ENCODE measurements at places on chromosomes 12 and 14. TPM values are rescaled to one million over a fixed set of nuclear protein-coding genes. Genes with fewer than 3 reads are reported as not detected.

The GRIP1 gene
- total RNA-seq, result 9.8 TPM

The DCP1B gene
- total RNA-seq, result 16.7 TPM

DNA sequence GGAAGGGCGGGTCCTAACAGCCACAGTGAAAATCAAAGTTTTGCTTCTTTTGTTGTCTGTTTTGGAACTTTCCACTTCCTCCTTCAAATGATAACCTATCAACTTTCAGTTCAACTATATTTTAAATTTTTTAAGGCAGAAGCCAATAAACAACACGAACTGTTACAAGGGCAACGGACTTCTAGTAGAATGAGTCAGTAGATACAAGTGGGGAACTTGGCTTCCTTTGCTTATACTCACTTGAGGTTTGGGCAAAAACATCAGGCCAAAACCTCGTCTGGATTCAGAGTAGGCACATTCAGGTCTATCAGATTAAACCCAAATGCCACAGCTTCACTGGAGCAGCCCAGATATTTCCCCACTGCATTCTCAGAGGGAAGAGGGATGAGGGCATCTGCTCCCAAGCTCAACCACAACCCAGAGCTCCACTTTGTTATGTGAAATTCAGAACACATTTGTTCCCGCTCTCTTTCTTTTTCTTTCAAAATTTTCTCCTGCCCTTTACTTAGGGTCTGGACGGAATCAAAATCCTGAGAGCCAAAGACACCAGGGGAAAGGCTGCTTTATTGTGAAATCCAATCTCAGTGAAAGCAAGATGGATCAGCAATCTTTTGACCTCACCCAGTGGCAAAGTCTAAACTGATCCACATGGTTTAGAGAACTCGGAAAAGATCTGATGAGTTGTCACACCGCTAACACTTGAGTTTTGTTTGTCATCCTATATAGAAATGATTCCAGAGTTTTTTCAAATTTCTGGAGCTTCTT lies 152.5 kb upstream of the BTG1 start:
- DNase-seq, result no peak

GRCh38 chr14:64008016-64008415 lies 155.2 kb downstream of the SYNE2 start:
- DNase-seq, result no peak

DNA sequence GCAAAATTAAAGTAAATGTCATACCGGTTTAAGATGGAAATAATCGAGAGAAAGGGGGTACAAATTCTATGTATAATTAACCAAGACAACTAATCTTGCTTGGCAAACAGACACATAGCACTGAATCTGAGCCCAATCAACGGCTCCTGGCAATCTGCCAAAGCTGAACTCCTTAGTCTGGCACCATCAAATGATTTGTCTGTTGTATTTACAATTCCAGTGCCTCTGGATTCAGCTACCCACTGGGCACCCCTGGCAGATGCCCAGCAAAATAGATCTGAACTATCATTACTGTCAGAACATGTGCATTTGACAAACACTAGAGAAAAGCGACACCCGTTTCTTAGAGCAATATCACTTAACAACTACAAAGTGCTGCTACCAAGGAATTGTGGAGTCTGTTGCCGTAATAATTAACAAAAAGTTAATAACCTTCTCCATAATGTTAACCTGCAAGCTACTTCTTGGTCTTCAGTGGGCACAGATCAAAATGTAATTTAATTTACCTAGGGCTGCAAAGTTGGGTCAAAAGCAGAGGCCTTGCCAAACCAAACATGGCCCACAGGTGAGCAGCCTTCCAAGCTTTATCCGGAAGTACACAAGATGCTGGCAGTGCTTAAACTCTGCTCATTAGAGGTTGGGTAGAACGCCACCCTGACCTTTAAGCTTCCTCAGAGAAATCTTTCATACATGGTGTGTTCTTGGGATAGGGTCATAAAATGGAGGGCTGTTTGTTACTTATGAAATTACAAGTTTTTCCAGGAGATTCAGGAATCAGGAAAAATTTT lies 7.6 kb downstream of the EGLN3 start:
- DNase-seq, result no peak

The ADAMTS20 gene
- total RNA-seq, result 1.0 TPM

The KRT75 gene
- total RNA-seq, result not detected

The PMCH gene
- not detected for total RNA-seq

DNA sequence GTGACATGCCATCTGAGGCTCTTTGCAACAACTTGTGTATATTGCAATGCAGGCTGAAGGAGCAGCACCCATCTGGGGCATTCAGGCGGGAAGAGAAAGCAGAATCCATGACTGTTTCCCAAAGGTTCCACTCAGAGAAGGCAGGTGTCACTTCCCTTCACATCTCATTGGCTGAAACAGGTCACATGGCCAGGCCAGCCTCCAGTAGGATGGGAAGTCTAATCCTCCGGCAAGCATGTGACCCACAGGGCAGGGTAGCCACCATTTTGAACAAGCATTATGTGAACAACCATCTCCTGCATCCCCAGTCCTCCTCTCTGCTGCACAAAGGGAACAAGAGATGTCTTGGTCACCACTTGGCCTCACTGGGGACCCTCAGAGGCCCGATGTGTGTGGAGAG lies 70.6 kb downstream of the RIN3 start:
- no peak for DNase-seq

DNA sequence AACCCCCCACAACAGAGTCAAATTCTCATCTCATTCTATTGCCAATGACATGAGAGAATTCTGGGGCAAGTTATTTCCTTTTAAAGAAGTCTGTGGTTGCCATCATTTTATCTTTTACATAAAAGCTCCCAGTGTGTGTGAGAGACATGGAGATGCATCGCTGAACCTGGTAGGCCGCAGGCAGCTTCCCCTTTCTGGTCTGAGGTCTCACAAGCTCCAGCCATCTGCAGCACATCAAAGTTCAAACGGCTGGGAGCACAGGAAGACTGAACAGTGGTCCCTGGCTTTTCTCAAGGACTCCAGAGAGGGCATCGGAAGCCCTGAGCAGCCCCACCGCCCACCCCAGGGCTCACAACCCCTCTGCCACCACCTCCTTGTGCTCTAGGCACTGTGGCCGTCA lies 141.7 kb downstream of the RIMBP2 start:
- DNase-seq, result no peak

- no peak for DNase-seq
Observed at GRCh38 chr12:96501908-96502307, 12.5 kb downstream of the CFAP54 start.

The SUOX gene
- total RNA-seq, result 14.4 TPM

DNA sequence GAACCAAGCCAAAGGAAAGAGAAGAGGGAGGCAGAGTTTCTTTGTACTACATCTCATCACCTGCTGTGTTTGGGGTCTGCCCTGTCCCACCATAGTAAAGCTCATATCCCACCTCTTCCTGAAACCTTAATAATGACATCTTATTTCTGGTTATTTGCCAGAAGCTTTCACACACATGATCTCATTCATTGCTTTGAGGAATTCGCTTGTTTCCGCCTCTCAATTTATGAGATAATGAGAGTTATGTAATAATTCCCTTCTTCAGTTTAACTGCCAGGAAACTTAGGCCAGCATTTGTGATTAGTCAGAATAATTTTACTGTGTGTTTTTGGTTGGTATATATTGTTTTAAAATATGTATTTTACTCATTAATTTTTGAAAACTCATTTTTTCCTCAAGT lies 205.2 kb downstream of the CACNA1C start:
- no peak for DNase-seq

The KRT3 gene
- not detected for total RNA-seq

DNA sequence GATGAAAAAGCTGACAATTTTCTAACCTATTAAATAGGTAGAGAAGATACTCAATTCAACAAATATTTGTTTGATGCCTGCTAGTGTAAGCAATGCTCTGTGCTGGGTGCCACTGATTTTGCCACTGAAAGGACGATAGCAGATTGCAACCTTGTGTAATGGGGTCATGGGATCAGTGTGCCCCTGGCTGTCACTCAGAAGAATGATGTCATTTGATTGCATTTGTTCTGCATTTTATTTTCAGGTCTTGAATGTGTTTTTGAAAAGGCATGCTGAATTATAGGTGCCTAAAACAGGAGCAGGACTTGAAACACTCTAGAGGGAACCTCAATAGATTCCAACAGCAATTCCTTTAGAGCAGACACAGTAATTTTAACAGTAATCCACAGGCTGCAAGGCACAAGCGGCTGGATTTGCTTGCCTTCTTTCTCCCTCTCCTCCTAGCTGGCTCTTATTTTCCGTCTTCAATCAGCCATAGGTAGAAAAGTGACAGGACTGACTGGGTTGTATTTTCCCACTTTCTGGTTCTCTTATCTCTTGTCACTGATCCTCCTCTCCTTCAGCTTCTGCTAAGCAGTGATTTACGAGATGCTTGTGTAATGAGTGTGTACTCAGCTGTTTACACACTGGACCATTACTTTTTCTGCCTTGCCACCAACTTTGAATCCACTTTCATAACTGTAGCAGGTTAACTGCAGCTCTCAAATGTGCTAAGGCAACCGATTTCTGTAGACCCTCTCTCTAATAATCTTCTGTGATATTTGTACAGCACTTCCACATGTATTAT lies 4.1 kb downstream of the PLXNC1 start:
- no peak for DNase-seq

GRCh38 chr14:54567639-54568561 lies 972 bp downstream of the SAMD4A start:
- DNase-seq, result no peak

GRCh38 chr12:112153181-112153892 lies 28.0 kb downstream of the TRAFD1 start:
- no peak for DNase-seq

DNA sequence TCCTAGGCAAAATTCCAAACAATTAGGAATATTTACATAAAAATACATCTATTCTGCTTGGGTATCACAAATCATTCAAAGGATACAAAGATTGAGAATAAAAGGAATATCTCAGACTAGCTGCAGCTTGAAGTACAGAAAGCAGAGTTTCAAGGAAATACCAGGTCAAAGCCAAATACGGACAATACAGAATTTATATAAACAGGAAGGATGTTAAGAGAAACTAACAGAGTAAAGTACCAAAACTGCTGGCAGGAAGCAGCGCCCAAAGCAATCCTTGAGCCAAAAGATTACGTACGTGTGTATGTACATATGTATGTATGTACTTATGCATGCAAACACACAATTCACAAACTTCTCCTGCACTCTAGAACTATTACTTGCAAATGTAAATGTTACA lies 86.6 kb downstream of the PPP1R12A start:
- peak; percentile 2 for DNase-seq
